Kidney epithelial cell (primary cell): ENCODE measurements at places on chromosomes 5 and 9. TPM values are rescaled to one million over a fixed set of nuclear protein-coding genes. Genes with fewer than 3 reads are reported as not detected.

FCN2 gene
- not detected in 2 replicates for total RNA-seq

CDO1 gene
- total RNA-seq, result 9.7 and 11.7 TPM in 2 replicates

ACTBL2 gene
- 1.3 and 1.5 TPM in 2 replicates for total RNA-seq

GLRA1 gene
- not detected in 2 replicates for total RNA-seq

MAP3K1 gene
- total RNA-seq, result 21.3 and 21.4 TPM in 2 replicates

SPINK5 gene
- 0.04 and 5.6 TPM in 2 replicates for total RNA-seq

IRX2 gene
- total RNA-seq, result 2.8 and 5.5 TPM in 2 replicates

SMC2 gene
- 8.2 and 12.2 TPM in 2 replicates for total RNA-seq

PRELID2 gene
- 9.4 and 9.7 TPM in 2 replicates for total RNA-seq

SLC4A9 gene
- 0.07 TPM in 1 of 2 replicates, not detected in the other for total RNA-seq

SPTAN1 gene
- total RNA-seq, result 213 and 279 TPM in 2 replicates

OR1L8 gene
- total RNA-seq, result 0.67 TPM in 1 of 2 replicates, not detected in the other

KIAA1958 gene
- total RNA-seq, result 7.1 and 7.5 TPM in 2 replicates

SLC6A7 gene
- total RNA-seq, result not detected in 2 replicates

ANKRD31 gene
- 0.07 and 0.21 TPM in 2 replicates for total RNA-seq

C9orf153 gene
- not detected in 2 replicates for total RNA-seq

CCNO gene
- total RNA-seq, result 1.3 and 3.9 TPM in 2 replicates

GABRA6 gene
- not detected in 2 replicates for total RNA-seq

WNK2 gene
- 9.7 and 17.1 TPM in 2 replicates for total RNA-seq

PCDHA13 gene
- total RNA-seq, result 0.21 TPM in 1 of 2 replicates, not detected in the other

ACOT12 gene
- total RNA-seq, result not detected in 2 replicates

PLAC8L1 gene
- total RNA-seq, result not detected in 2 replicates

FOXD4L3 gene
- not detected in 2 replicates for total RNA-seq

MRPS27 gene
- 67.3 and 77.4 TPM in 2 replicates for total RNA-seq

PCDH12 gene
- not detected in 2 replicates for total RNA-seq

SLC34A3 gene
- total RNA-seq, result 0.25 TPM in 1 of 2 replicates, not detected in the other

RIMOC1 gene
- 30.7 and 33.6 TPM in 2 replicates for total RNA-seq

DEPDC1B gene
- 10.6 TPM in 2 replicates for total RNA-seq

COL5A1 gene
- 87.7 and 92.6 TPM in 2 replicates for total RNA-seq

NR5A1 gene
- total RNA-seq, result not detected in 2 replicates

ADGRD2 gene
- not detected in 2 replicates for total RNA-seq

CYLC2 gene
- total RNA-seq, result not detected in 2 replicates

TAF11L10 gene
- total RNA-seq, result not detected in 2 replicates

BTNL3 gene
- not detected in 2 replicates for total RNA-seq

PCDHB11 gene
- total RNA-seq, result 1.8 and 3.1 TPM in 2 replicates

GABRA1 gene
- total RNA-seq, result not detected in 2 replicates

HCN1 gene
- not detected in 2 replicates for total RNA-seq

ELAVL2 gene
- 0.68 and 0.92 TPM in 2 replicates for total RNA-seq

MYOT gene
- not detected in 2 replicates for total RNA-seq

UBE2QL1 gene
- total RNA-seq, result 0.17 and 0.34 TPM in 2 replicates

MELK gene
- total RNA-seq, result 15.0 and 16.0 TPM in 2 replicates

PAM gene
- total RNA-seq, result 95.9 and 109 TPM in 2 replicates

IRX1 gene
- 6.5 and 6.6 TPM in 2 replicates for total RNA-seq

OR4F3 gene
- total RNA-seq, result not detected in 2 replicates

CBY3 gene
- not detected in 2 replicates for total RNA-seq
